Activated CD4-positive, alpha-beta T cell treated with anti-CD3 and anti-CD28 coated beads, Interleukin-2, amount 50 U/mL, for 48 hours (primary cell): ENCODE measurements at places on chromosomes 12 and 14.

DNA sequence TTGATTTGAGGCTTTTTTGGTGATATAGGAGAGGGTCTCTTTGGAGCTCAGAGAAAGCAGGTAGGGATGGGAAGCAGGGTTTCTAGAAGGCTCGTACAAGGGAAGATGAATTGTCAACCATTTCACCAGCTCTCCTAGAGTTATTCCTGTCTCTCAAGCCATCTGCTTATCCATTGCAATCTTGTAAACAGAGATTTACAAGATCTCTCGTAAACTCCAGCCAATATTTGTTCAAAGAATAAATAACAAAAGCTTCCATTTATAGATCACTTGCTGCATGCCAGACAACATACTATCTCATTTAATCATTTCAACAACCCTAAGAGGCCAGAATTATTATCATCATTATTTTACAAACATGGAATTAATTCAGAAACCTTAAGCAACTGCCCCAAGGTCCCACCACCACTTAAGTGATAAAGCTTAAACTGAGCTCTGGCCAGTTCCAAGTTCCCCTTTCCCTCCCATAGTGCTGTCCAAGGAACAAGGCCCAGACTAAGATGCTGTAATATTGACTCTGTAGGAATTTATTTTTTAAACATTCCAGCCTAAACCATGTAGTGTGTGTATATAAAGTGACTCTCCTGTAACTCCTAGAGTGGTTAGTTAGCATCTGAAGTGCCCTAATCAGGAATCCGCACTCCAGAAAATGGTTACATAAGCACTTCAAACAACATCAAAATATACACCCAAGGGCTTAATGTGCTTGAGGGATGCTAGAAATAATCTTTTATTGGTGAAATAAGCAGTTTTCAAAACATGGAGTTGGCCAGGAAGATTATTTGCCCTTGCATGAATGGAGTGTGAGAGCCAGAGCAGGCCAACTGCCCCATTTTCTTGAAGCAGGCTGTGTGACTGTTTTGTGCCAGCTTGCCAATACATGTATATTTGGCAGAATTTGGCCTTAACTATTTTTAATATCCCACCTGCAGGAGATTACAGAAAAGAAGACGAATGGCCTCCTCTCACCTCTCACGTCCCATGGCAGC is 2.8 kb upstream of the PLEKHH1 start:
- no peak for DNase-seq

- DNase-seq: no peak
These were observed 4.8 kb downstream of the NEUROD4 start for GRCh38 chr12:55024575-55024974.

DNA sequence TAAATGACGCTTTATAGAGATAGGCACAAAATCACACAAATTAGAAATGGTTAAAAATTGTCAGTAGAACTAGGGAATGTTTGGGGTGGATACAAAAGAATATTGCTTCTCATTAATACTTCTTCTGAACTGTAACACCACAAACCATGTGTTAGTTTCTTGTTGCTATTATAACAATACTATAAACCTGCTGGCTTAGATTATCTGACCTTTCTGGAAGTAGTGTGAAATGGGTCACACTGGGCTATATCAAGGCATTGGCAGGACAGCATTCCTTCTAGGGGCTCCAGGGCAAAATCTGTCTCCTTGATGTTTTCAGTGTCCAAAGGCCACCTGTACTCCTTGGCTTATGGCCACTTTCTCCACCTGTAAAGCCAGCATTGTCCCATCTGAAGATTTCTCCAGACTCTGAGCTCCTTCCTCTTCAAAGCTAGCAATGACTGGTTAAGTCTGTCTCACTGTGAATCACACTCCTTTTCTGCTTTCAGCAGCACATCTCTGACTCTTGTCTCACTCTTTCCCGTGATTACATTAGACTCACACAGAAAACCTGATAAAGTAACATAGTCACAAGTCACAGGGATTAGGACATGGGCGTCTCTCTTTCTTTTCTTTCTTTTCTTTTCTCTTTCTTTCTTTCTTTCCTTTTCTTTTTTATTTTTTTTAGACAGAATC is 86.3 kb downstream of the SLC15A4 start:
- no peak for DNase-seq

GRCh38 chr12:51760231-51760630 is 88.3 kb downstream of the FIGNL2 start:
- no peak for DNase-seq

DNA sequence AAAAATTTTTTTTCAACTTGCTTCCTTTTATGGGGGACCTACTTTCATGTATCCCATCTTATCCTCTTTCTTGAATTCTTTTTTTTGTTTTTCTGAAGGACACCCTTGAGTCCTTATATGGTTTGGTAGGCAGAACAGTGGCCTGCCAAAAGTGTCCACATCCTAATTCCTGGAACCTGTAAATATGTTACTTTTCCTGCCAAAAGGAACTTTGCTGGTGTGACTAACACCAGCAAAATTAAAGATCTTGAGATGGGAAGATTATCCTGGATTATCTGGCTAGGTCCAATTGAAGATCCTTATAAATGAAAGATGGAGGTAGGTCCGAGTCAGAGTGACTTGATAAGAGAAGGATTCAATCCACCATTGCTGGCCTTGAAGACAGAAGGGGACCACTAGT is 5.3 kb downstream of the NUBPL start:
- DNase-seq: no peak

GRCh38 chr12:82414926-82415325 is 56.6 kb downstream of the METTL25 start:
- no peak for DNase-seq

DNA sequence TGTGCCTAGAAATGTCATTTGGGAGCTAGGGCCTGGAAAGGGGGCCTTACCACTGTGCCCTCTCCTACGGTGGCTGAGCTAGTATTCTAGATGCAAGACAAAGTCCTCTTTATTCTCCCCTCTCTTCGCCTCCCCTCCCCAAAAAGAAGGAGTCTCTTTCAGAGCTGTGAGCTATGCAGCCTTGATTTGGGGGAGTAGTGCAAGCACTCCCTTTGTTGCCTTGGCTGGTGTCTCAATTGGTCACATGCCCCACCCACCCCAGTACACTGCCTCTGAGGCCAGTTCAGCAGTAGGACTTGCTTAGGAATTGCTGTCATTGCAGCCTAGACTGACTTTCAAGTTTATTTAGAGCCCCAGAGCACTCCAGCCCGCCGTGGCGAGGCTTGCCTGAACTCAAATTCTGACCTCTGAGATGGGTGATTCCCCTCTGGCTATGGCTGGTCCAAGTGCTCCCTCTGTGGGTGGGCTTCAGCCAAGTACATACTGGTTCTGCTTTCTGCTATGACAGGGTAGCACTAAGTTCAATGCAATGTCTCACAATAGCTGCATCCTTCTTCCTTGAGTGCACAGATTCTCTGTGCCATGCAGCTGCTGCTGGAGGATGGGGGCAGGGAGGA is 37.0 kb upstream of the FBXO33 start:
- peak; percentile 36 for DNase-seq

GRCh38 chr14:77620222-77620870 is 3.9 kb upstream of the SPTLC2 start:
- DNase-seq: no peak

DNA sequence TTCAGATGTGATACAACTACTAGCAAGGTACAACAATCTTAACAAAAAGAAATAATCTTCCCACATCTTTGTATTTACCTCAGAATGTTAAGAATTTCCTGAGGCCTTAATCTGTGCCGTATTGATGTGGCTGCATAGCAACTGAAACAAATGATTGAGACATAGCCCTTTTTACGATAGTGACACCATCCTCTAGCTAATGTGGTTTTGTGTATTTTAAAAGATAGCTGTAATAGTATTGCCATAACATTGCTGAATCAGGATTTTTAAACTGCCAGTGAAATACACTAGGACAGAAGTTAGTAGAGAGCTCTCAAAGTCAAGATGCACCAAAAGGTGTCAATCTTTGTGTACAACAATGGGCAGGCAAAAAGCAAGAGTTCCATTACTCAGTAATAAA is 11.9 kb downstream of the NPAS3 start:
- no peak for DNase-seq

- DNase-seq: peak; percentile 80
These were observed 43.4 kb downstream of the RNF34 start for GRCh38 chr12:121443193-121443870.

DNA sequence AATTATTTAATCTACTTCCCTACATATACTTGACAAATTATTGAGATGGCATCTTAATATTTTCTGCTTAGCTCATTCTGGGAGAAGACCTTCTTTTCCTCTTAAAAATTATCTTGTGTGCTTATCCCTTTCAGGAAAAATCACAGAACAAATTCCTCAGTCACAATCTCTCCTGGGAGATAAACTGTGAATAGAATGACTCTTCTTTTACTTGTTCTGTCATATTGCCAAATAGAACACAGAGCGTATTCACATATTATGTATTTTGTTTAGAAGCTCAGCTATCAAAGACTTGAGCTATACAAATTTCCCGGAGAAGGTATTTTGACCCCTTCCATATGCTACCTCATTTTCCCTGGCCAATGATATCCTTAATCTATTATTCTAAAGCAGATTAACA is 146.7 kb downstream of the TMEM117 start:
- DNase-seq: no peak

- no peak for DNase-seq
These were observed 1.8 kb downstream of the PCNX1 start for GRCh38 chr14:70908935-70909641.

DNA sequence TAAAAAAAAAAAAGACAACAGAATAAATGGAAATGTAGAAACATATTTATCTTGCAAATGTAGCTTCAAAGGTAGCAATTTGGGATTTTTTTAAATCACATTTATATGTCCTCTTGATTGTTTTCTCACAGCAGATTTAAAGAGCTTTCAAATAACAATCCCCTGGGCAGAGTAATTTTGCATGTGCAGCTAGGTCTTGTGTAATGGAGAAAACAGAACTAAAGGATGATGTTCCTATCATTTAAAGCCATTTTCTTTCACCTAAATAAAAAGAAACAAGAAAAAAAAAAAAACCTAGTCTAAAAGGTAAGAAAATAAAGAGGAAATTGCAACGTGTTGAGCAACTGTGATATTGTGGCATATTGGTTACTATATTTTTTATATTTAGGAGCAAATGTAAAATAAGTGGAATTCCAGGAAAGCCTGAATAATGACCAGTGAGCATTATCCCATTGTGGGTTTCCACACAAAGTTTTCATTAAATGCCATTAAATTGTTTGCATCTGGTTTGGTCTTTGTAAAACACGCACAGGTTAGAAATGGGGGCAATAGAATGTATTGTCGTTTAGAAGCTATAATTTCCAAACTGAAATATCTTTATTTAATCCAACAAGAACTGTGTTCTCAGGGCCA is 215.6 kb downstream of the SLC6A15 start:
- no peak for DNase-seq

- DNase-seq: no peak
These were observed 49.1 kb downstream of the FBXO33 start for GRCh38 chr14:39383026-39383660.

DNA sequence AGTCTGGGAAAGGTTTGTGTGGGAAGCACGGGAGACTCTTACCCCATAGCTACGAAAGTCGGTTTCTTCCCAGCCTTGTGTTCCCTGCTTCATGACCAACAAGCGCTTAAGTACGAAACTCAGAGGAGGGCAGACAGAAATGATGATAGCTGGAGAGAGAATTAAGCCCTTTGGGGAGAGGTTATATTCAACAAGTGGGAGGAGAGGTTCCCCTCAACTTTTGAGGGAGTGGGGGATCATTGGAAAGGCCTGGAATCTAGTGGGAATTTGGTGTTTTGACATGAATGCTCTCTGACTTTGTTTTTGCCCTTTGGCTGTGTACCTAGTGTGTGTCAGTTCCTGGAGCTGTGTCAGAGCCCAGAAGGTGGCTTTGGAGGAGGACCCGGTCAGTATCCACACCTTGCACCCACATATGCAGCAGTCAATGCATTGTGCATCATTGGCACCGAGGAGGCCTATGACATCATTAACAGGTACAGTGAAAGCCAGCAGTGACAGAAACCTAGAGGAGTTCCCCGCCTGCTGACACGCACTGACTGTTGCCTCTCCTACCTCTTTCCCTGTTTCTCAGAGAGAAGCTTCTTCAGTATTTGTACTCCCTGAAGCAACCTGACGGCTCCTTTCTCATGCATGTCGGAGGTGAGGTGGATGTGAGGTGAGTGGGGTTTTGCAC is 40.6 kb downstream of the FNTB start:
- DNase-seq: no peak

DNA sequence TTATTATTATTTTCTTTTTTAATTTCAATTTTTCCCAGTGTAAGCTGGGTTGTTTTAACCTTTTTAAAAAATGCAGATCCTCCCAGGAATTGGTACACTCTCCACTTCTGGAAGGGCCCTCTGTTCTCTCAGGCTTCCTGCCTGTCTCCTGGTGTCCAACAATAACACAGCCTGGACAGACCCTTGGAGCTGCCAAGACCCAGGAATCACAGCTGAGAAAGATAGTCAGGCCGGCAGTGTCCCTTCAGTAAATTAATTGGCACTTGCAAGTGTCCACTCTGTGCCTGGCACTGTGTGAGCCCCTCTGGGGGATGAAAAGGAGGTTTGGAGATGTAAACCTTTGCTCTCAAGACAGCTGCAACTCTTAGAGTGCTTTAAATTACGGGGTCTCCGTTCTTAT is 113.3 kb downstream of the SMOC1 start:
- no peak for DNase-seq

DNA sequence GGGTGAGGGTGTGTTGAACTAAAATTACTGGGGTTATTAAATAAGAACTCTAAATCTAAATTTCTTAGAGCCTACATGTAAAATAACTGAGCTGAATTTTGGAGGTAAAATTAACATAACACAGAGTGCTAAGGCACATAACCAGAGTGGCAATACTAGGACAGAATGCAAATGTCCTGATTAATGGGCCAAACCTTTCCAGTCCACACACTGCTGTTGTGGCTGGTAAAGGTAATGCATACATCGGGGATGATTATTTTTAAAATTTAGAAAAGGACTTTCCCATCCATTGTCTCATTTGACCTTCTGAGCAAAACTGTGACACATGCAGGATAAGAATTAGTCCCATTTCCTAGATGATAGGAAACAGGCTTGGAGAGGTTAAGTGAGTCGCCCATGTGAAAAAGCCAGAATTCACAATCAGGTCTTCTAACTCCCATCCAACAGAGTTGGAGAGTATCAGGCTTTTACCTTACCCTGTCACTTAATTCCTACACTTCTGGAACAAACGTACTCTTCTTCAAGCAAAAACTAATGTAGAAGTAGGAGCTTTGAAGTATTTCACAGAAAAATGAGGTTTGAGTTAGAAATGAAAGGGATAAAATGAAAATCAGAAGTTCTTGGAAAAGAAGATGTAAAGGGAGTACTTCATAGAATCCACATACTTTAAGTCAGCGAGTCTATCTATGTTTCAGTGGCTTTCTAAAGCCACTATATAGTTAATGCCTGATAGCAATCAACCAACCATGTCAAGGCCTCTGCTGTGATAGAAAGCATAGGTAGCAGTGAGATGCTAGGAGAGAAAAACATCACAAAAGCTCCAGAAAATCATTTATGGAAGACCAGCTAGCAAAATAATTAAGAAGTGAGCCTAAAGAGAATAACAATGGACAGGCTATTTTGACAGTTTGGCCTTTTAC is 334.9 kb upstream of the DIO2 start:
- DNase-seq: no peak

DNA sequence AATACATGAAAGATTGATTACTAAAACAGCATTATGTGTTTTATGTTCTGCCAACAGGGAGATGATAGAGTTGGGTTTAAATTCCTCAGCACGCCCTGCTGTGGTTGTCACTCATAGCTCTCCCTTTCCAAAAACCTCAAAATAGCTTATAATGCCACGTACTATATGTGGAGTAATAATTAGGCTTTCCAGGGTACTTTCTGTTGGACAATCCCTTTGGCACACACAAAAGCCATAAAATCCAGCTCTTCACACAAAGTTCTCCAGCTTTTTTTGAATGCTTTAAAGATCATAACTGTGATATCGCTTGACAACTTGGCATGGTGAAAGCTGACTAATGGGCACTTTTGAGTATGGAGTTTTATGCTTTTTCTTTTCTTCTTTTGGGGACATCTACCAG is 145.3 kb upstream of the DCN start:
- DNase-seq: no peak
